Stimulated activated CD8-positive, alpha-beta memory T cell treated with anti-CD3 and anti-CD28 coated beads, Interleukin-15, amount 100 ng/mL, for 48 hours (primary cell): ENCODE measurements at places on chromosomes 1 and 21.

GRCh38 chr1:41573785-41574713 lies 89.6 kb upstream of the EDN2 start:
- DNase-seq: peak; percentile 51

DNA sequence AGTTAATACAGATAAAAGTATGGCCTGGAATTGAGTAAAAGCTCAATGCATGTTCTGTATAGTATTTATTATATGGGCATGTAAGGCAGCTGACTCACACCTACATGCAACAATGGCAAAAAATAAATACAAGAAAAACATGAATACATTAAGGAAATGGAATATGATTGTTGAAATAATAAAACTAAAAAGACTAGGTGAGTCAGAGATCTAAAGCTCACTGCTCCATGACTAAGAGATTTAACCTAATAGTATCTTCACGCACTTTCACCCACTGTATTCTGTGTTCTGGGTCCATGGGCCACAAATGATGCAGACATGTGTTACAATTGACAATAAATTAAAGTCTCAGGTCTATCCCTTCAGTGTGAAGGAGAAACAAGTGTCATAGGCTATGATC lies 607.0 kb downstream of the AGBL4 start:
- DNase-seq: no peak

GRCh38 chr1:72481420-72481970 lies 199.2 kb upstream of the NEGR1 start:
- DNase-seq: no peak

- DNase-seq: no peak
Observed at GRCh38 chr1:186443638-186444037, 17.3 kb downstream of the PDC start.

- DNase-seq: no peak
Observed at GRCh38 chr1:65948609-65949229, 156.0 kb downstream of the PDE4B start.
